ENCODE measurements at places on chromosomes 13 and 19.

DNA sequence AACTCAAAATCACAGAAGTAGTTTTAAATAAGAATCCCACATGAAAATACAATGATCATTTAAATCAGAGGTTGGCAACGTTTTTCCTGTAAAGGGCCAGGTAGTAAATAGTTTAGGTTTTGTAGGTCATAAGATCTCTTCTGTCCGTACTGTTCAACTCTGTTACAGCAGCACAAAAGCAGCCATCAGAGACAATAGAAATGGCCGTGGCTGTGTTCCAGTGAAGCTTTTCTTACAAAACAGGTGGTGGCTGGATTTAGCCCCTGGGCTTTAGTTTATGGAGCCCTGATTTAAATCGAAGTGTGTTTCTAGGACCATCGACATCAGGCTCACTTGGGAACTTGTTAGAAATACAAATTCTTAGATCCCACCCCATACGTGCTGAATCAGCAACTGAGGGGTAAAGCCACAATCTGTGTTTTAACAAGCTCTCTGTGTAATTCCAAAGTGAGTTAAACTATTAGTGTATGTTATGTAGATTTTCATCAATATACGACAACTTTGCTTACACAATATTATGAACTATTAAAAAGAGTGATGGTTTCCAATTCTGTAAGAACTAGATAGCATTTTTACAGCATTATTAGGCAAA lies 54.8 kb upstream of the MIR17HG start:
- no peaks in the 10 kb centered on the region for H3K27me3 ChIP-seq
- no peaks in the 10 kb centered on the region for H3K4me1 ChIP-seq
- no peak overlapping the region for H3K27ac ChIP-seq
- no peak for DNase-seq

DNA sequence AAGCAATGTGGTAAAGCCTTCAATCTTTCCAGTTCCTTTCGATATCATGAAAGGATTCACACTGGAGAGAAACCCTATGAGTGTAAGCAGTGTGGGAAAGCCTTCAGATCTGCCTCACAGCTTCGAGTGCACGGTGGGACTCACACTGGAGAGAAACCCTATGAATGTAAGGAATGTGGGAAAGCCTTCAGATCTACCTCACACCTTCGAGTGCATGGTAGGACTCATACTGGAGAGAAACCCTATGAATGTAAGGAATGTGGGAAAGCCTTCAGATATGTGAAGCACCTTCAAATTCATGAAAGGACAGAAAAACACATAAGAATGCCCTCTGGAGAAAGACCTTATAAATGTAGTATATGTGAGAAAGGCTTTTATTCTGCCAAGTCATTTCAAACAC lies 15.6 kb upstream of the ZNF763 start:
- H3K27me3 ChIP-seq = no peaks in the 10 kb centered on the region
- H3K4me3 ChIP-seq = peak overlapping the region; percentile 6
- H3K36me3 ChIP-seq = peaks cover 39% of the 10 kb centered on the region
- no peak overlapping the region for H3K27ac ChIP-seq

DNA sequence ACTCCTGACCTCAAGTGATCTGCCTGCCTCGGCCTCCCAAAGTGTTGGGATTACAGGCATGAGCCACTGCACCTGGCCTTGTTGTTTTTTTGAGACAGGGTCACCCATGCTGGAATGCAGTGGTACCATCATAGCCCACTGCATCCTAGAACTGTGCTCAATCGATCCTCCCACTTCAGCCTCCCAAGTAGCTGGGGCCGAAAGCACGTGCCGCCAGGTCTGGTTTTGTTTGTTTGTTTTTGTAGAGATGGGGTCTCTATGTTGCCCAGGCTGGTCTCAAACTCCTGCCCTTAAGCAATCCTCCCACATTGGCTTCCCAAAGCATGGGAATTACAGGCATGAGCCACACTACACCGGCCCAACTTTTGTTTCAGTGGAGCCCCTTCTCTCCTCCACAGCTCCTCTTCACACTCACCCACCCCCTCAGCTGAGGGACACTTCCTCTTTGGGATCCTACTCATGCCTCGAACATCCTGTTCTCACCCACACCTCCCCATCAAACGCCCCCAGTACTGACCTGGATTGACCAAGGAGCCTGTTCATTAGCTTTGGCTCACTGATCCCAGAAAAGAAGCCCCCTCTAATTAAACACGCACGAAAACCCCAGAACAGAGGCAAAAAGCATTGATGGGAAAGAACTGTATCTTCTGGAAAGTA lies 12.8 kb upstream of the CERS4 start:
- no peaks in the 10 kb centered on the region for H3K27me3 ChIP-seq
- peaks cover 30% of the 10 kb centered on the region for H3K4me1 ChIP-seq
- no peak overlapping the region for H3K4me3 ChIP-seq

DNA sequence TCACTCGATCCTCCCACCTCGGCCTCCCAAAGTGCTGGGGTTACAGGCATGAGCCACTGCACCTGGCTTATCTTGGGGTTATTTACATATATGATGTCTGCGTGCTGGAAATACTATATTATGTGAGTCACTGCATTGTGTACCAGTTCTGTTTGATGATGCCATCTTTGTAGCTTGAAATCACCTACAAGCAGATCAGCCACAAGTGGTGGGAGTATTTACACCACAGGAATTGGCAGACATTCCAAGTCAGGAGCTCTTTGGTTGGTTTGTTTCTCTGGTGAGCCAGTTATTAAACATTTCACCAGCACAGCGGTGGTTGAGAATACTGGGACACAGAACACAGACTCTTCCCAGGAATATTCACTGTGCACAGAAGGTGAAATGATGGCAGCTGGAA lies 4.5 kb upstream of the TIMM44 start:
- no peak overlapping the region for H3K4me3 ChIP-seq
- H3K4me1 ChIP-seq = peaks cover 2% of the 10 kb centered on the region
- no peaks in the 10 kb centered on the region for H3K36me3 ChIP-seq
- H3K27me3 ChIP-seq = no peaks in the 10 kb centered on the region

- peak overlapping the region; percentile 53 for H3K4me3 ChIP-seq
- H3K27ac ChIP-seq = peak overlapping the region; percentile 51
- no peak for DNase-seq
- no peaks in the 10 kb centered on the region for H3K36me3 ChIP-seq
- H3K27me3 ChIP-seq = no peaks in the 10 kb centered on the region
- H3K4me1 ChIP-seq = peaks cover 9% of the 10 kb centered on the region
Observed at GRCh38 chr13:23321535-23322241, 111.8 kb downstream of the SACS start.

DNA sequence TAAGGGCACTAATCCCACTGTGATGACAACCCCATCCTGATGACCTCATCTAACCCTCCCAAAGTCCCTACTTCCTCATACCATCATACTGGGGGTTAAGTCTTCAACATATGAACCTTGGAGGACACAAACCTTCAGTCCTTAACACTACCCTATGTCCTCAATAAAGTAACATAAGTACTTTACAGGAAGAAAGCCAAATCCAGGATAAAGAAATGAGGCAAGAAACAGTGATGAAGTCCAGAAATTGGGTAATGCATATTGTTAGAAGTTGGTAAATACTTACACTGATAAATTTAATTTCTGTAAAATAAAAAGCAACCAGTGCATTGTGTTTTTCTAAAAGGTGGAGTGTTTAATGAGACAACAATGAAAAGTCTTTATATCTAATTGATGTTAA lies 284.8 kb upstream of the SOX21 start:
- H3K27me3 ChIP-seq = no peaks in the 10 kb centered on the region
- no peak overlapping the region for H3K4me3 ChIP-seq
- no peak for DNase-seq

DNA sequence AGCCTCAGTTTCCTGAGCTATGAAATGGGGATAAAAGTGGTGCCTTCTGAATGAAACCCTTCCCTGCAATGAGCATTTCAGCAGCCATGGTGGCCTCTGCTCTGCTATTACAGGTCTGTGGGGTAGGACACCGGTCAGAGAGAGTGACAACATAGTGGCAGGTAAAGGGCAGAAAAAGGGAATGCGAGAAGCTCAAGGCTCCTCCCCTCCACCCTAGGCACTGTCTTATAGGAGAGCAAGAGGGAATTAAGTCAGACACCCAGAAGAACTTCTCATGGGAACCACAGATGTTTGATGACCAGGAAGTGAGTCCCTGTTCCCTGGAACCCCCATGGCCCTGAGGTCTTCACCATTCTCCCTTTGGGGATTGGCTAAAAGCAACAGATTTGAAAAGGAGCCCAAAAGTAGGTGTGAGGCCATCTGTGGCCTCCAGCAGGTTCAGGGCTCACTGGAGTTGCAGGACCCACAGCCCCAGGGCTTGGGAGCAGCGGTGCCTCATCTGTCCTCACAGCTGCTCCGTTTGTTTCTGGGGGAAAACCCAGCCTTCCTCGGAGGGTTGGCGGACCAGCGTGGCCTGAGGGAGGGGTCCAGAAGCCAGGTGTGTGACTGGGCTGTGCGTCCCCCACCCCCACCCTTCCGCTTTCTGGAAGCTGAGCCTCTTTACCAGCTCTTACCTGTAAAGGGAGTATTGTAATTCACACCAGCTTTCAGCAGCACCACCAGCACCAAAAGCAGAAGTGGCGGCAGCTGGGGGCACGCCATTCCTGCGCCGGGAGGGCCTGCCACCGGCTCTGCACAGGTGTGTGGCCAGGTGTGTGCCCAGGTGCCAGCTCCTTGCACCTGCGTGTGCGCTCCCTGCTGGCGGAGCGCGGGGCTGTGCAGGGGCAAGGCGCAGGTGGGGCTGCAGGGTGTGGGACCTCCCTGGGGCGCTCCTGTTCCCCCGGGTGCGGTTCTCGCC lies 19.4 kb downstream of the IQCN start:
- no peak overlapping the region for H3K27ac ChIP-seq
- peaks cover 8% of the 10 kb centered on the region for H3K27me3 ChIP-seq
- no peak for DNase-seq
- H3K36me3 ChIP-seq = no peaks in the 10 kb centered on the region

GRCh38 chr19:28201462-28201943 lies 1011.4 kb downstream of the UQCRFS1 start:
- H3K4me3 ChIP-seq = no peak overlapping the region
- H3K36me3 ChIP-seq = no peaks in the 10 kb centered on the region
- DNase-seq = no peak
- H3K4me1 ChIP-seq = no peaks in the 10 kb centered on the region
- no peaks in the 10 kb centered on the region for H3K27me3 ChIP-seq
- H3K27ac ChIP-seq = no peak overlapping the region

DNA sequence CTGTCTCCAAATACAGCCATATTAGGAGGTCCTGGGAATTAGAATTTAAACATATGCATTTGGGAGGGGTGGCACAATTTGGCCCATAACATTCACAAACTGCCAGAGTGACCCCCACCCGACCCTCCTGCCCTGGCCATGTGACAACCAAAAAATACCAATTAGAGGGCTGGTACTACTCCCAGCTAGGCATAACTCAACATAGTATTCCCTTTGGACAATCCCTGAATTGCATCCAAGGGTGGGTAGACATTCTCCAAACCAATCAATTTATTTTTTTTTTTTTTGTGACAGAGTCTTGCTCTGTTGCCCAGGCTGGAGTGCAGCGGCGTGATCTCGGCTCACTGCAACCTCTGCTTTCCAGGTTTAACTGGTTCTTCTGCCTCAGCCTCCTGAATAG lies 29.8 kb downstream of the CLEC17A start:
- no peaks in the 10 kb centered on the region for H3K27me3 ChIP-seq
- H3K27ac ChIP-seq = no peak overlapping the region
- no peaks in the 10 kb centered on the region for H3K36me3 ChIP-seq
- H3K4me3 ChIP-seq = no peak overlapping the region
- H3K4me1 ChIP-seq = no peaks in the 10 kb centered on the region

- no peak for DNase-seq
- no peaks in the 10 kb centered on the region for H3K4me1 ChIP-seq
- H3K27ac ChIP-seq = no peak overlapping the region
- no peaks in the 10 kb centered on the region for H3K27me3 ChIP-seq
- no peaks in the 10 kb centered on the region for H3K36me3 ChIP-seq
Observed at GRCh38 chr13:44322928-44323327, 50.7 kb upstream of the SERP2 start.

DNA sequence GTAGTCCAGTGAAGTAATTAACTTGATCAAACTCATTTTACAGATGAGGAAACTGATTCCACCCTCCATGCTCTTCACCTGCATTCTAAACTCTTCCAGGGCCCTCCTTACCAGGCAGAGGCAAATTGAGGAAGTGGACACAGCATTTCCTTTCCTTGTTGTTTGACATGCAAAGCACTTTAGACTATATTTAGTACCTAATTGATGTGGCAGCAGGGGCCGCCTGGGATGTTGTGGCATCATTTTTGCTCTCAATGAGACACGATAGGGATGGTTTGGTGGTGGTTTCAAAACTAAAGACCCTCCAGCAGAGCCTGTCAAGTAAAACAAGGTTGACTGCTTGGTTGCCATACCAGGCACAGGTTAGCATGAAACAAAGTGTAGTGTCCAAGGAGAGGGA lies 7.9 kb downstream of the SIPA1L3 start:
- H3K27ac ChIP-seq = no peak overlapping the region
- no peaks in the 10 kb centered on the region for H3K36me3 ChIP-seq
- DNase-seq = no peak
- H3K27me3 ChIP-seq = no peaks in the 10 kb centered on the region
- no peak overlapping the region for H3K4me3 ChIP-seq
- H3K4me1 ChIP-seq = no peaks in the 10 kb centered on the region

DNA sequence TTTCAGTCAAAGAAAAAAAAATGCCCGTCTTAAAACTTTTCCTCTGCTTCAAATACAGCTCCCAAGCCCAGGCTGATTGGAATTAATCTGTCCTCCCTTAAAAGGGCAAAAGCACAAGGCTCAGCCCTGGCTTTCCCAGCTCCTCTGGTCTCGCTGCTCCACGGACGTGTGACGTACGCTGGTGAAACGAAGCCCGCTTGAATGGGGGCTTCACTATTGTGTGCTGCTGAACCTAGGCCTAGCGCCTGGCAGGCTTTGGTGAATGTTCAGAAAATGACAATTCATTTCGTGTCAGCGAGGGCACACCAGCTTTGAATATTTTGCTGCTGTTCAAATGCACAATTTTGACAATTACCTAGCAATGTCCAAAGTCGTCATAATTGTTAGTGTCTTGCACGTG lies 615 bp upstream of the ZNF135 start:
- no peaks in the 10 kb centered on the region for H3K4me1 ChIP-seq
- H3K36me3 ChIP-seq = no peaks in the 10 kb centered on the region
- H3K27ac ChIP-seq = no peak overlapping the region
- no peaks in the 10 kb centered on the region for H3K27me3 ChIP-seq
- no peak for DNase-seq

DNA sequence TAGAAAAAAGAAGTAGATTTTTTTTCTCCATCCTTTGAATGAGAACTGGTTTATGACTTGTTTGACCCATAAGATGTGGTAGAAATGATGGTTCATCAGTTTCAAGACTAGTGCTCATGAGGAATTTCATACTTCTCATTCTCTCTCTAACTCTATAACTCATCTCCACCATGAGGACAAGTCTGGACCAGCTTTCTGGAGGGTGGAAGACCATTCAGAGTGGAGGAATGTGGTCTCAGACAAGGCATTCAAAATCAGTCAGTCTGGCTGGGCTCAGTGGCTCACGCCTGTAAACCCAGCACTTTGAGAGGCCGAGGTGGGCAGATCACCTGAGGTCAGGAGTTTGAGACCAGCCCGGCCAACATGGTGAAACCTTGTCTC lies 3.5 kb upstream of the EID2 start:
- no peak overlapping the region for H3K27ac ChIP-seq
- H3K27me3 ChIP-seq = no peaks in the 10 kb centered on the region
- H3K4me3 ChIP-seq = no peak overlapping the region

- DNase-seq = no peak
- H3K4me1 ChIP-seq = peaks cover 28% of the 10 kb centered on the region
- H3K27ac ChIP-seq = no peak overlapping the region
- H3K36me3 ChIP-seq = no peaks in the 10 kb centered on the region
Observed at GRCh38 chr19:5131031-5131505, 162.2 kb downstream of the KDM4B start.

- no peak for DNase-seq
- no peak overlapping the region for H3K4me3 ChIP-seq
- no peaks in the 10 kb centered on the region for H3K4me1 ChIP-seq
- H3K36me3 ChIP-seq = no peaks in the 10 kb centered on the region
- no peaks in the 10 kb centered on the region for H3K27me3 ChIP-seq
- no peak overlapping the region for H3K27ac ChIP-seq
Observed at GRCh38 chr13:83216479-83217245, 665.6 kb downstream of the SLITRK1 start.
